ENCODE measurements at places on chromosomes 1 and 21.
A peak's percentile ranks its signal among the peaks of the same experiment; 100 is the strongest.

GRCh38 chr1:217917281-217917887 lies 286.2 kb downstream of the SPATA17 start:
- no peak for DNase-seq

DNA sequence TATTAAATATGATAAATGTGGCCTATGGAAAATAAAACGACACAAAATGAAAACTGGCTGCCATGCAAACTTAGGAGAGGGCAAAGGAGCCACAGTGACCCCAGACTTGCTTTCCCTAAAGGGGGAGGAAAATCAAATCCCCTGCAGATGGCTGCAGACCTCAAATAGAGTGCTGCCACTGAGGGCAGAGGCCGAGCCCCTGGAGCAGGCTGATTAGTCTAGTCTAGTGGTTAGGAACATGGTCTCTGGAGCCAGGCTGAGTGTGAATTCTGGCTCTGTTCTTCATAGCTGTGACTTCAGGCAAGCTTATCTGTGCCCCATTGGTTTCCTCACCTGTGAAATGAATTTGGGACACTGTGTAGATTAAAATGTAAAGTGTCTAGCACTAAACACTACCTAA lies 60.8 kb downstream of the ITPKB start:
- no peak for DNase-seq

- no peak for DNase-seq
Observed at GRCh38 chr1:162168261-162168660, 98.8 kb downstream of the NOS1AP start.

DNA sequence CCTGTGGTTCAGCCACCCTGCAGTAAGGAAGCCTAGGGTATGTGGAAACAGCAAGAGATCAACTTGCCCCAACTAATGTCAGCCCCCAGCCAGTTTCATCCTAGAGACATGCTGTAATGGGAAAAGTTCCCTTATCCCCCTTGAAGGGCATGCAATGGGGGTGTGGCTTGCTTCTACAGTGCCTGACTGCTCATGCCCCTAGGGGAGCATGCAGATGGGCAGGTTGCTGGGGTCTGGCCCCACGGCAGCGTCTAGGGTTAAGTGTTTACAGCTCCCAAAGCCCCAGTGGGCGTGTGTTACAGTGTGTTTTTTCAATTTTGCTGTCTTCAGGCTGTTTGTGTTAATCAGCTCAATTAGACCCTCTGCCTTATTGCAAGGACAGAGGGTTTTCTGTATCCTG lies 1105.9 kb downstream of the AMY1C start:
- DNase-seq: no peak

DNA sequence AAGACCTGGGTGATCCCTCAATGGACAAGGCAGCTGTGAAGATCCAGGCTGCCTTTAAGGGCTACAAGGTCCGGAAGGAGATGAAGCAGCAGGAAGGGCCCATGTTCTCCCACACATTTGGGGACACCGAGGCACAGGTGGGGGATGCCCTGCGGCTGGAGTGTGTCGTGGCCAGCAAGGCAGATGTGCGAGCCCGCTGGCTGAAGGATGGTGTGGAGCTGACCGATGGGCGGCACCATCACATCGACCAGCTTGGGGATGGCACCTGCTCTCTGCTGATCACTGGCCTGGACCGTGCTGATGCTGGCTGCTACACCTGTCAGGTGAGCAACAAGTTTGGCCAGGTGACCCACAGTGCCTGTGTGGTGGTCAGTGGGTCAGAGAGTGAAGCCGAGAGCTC lies 85.2 kb downstream of the TRIM11 start:
- no peak for DNase-seq

- no peak for DNase-seq
Observed at GRCh38 chr1:85203573-85204171, 2.9 kb upstream of the SYDE2 start.

DNA sequence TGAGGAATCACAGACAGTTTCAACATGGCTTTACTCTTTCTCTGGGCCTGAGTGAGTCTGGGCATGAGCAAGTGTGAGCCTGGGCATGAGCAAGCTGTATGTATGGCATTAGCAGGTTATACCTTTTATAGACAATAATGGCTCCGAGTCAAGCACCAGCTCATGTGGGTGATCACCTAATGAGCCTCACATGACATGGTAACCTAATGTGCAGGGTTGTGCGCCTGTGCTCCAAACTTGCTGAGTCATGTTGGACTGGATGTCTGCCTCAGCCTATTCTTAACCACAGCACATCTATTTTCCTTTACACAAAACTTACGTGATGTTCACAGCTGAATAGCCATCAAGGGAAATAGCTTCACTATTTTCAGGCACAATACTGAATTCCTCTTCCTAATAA lies 236.2 kb upstream of the NRIP1 start:
- no peak for DNase-seq

- no peak for DNase-seq
Observed at GRCh38 chr1:221405146-221405545, 336.7 kb downstream of the DUSP10 start.

DNA sequence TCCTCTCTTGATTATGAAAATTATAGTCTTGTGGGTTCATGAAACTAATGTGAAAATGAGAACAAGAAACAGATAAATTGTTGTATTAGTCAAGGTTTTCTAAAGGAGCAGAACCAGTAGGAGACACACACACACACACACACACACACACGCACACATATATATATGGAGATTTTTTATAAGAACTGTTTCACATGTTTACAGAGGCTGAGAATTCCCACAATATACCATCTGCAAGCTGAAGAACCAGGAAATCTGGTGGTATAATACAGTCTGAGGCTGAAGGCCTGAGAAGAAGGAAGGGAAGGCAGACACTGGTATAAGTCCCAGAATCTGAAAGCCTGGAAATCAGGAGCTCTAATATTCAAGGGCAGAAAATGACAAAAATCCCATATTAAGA lies 70.9 kb upstream of the RGS18 start:
- no peak for DNase-seq

GRCh38 chr1:226405411-226405988 lies 2.4 kb downstream of the PARP1 start:
- DNase-seq: no peak

- DNase-seq: no peak
Observed at GRCh38 chr1:15504436-15504835, 19.6 kb downstream of the CASP9 start.

DNA sequence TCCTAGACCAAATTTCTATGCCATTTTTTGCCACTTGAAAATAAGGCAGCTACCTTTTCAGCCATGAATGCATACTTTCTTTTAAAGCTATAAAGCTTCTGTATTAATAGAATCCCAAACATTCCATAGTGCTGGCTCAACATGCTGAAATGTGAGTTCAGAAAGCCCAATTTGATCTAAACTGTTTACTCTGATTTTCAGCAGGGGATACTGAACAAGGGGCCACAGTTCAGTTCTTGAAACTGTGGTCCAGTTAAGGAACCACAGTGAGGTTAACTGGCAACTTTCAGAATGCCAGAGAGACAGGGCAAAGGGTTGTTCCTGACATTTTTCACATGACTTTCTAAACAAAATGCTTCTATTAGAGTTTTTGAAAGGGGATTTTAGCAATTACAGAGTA lies 85.7 kb upstream of the COL11A1 start:
- DNase-seq: no peak

DNA sequence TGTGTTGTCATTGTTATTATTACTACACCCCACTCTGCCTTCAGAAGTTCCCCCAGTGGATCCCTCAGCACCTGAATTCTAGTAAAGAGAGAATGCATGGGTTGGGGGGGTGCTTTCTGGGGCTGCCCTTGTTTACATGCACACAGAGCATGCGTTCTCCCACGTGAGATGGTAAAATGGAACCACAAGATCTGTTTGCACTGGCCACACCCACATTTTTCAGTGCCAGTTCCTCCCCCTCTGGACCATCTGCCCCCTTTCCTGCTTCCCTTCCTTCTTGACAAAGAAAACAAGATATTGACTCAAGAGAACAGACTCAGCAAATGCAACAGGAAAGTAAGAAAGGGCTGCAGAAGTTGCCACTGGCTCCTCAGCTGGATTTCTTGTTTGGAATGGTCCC lies 8.9 kb downstream of the SLC6A17 start:
- DNase-seq: no peak

DNA sequence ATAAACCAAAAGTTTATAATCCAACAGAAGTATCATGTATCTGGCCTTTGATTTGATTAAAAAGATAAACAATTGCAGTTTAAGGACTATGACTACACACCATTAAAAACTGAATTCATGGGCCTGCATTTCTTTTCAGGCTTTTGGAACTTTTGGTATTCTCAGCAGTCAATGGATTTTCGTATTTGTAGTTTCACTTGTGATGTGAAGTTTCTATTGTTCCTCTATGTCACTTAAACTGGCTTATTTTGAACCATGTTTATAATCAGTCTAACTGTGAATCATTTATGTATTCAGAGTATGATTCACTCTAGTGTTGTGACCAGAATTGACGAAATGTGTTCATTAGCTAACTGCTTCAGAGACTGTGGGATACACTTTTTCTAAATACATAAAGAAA lies 132.9 kb downstream of the COQ8A start:
- no peak for DNase-seq

DNA sequence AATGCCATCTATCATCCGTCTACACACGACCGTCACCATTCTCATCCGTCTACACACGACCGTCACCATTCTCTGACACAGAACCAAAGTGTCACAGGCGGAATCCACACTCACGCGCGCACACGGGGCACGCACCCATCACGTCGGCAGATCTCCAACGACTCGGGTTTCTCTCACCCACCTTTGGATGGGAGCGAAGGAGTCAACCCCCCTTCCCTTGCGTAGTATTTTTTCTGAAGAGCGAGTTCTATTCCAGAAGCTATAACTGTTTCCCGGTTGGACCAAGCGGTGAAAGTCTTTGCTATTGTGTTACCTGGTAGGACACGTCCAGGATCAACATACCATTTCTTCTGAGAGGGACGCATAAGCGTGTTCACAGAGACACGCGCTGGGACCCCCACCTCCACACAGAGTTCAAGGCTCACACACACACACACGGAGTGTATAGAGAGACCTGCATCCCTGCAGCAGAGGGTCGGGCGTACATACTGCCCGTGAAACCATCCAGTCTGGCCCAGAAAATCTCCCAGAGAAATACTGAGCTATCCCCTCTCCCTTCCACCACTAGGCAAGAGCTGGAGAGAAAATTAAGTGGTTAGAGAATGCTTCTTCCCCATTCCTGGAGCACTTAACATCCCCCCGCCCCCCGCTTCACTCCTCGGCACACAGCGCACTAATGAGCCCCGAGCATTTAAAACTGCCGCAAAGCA lies 741 bp downstream of the DUSP10 start:
- peak; percentile 69 for DNase-seq

- DNase-seq: no peak
Observed at GRCh38 chr1:230299191-230300006, 126.7 kb downstream of the PGBD5 start.
